ENCODE measurements at places on chromosomes 16 and 17.
A peak's percentile ranks its signal among the peaks of the same experiment; 100 is the strongest.

GRCh38 chr17:82107341-82107860 is 9.4 kb upstream of the FASN start:
- DNase-seq: peak; percentile 29

DNA sequence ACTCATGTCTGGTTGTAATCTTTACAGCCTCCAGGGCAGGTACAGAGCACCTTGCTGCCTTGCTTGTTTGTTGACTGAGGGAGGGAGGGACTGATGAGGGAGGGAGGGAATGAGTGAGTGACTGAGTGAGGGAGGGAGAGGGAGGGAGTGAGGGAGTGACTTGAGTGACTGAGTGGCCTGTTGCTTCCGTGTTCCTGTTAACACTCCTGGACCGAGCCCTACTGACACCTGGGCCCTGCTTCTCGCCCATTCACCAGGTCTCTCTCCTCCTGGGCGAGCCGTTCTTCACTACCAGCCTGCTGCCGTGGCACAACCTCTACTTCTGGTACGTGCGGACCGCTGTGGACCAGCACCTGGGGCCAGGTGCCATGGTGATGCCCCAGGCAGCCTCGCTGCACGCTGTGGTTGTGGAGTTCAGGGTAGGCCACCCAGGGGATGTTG is 41.2 kb downstream of the PRMT7 start:
- DNase-seq: no peak

DNA sequence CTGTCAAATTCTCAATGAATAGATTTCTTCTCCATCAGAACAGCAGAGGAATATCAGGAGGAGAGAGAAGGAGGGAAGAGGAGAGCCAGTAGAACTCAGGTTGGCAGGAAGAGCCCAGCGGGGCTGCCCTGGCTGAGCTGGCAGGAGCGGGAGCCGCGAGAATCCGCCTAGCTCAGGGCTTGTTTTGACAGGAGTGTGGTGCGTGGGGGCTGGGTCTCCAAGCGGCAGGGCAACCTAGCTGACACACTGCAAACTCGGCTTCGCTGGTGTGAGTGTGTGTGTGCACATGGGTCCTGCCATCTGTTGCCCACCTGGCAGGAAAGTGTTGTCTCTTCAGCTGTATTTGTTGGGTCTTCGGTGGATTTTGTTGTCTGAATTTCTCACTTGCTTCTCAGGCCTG is 27.9 kb upstream of the BCAR1 start:
- DNase-seq: no peak

DNA sequence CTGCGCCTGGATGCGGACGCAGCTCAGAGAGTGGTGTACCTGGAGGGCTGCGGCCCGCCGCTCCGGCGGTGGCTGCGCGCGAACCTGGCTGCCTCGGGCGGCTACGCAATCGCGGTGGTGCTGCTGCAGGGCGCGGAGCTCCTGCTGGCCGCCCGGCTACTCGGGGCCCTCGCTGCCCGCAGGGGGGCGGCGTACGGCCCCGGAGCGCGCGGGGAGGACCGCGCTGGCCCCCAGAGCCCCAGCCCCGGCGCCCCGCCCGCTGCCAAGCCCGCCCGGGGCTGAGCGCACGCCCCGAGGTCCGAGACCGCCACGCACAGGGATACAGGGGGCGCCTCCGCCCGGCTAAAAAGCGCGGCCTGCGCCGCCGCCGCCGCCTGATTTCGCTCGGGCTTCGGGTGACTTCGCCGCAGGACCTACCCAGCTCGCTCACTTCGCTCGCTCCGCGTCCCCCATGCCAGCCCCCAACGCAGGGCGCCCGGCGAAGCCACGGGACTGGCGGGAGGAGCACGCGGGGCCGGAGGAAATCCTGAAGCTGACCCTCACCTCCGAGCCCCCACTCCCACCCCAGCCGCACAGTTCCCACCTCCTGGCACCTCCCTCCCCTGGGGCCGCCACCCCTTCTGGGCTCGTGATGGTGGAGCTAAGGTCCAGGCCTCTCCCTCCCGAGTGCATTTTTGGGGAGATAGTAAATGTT is 8.2 kb downstream of the PDE6G start:
- DNase-seq: no peak

- no peak for DNase-seq
These were observed 83.0 kb downstream of the ANKRD11 start for GRCh38 chr16:89407282-89407924.

- DNase-seq: no peak
These were observed 48.3 kb downstream of the RNF213 start for GRCh38 chr17:80308692-80309517.

- no peak for DNase-seq
These were observed 50.9 kb upstream of the MTSS2 start for GRCh38 chr16:70736465-70737376.

DNA sequence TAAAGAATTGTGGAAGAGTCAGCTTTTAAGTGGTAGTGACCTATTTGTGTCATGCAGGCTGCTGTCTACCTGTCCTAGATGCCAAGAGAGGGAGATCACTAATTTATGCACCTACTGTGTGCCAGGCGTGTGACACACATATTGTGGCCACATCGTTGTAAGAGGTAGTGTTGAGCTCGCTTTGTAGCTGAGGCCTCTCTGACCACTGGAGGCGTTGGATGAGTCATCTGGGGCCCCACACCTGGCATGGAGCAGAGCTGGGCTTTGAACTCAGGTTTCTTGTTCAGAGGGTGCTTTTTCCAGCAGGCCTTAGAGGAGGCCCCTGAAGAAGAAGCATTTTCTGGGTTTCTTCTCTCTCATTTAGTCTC is 52.3 kb upstream of the LGALS9 start:
- DNase-seq: no peak

GRCh38 chr16:58009856-58010416 is 8.7 kb downstream of the USB1 start:
- DNase-seq: no peak

DNA sequence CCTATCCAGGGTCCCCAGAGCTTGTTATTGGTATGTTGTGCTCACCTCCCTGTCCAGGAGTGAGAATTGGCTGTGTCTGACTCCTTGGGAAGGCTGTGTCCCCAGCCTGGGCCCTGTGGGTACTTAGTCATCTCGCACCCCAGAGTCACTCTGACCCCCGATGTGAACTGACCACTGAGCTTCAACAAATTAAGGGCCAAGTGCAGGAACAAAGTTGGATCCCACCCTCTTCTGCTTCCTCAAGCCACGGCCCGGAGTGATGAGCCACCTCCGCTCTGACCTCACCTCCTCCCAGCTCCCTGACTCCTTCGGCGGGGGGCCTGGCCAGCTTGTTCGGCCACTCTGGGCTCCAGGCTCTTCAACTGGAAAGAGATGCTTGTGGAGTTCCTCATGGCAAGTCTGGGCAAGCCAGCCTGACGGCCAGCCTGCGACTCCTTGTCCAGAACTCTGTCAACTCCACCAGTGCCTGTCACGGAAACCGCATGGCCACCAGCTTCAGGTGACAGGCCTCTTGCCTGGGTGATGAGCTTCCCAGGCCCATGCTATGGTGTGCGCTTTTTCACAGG is 22.3 kb upstream of the MPRIP start:
- DNase-seq: no peak

DNA sequence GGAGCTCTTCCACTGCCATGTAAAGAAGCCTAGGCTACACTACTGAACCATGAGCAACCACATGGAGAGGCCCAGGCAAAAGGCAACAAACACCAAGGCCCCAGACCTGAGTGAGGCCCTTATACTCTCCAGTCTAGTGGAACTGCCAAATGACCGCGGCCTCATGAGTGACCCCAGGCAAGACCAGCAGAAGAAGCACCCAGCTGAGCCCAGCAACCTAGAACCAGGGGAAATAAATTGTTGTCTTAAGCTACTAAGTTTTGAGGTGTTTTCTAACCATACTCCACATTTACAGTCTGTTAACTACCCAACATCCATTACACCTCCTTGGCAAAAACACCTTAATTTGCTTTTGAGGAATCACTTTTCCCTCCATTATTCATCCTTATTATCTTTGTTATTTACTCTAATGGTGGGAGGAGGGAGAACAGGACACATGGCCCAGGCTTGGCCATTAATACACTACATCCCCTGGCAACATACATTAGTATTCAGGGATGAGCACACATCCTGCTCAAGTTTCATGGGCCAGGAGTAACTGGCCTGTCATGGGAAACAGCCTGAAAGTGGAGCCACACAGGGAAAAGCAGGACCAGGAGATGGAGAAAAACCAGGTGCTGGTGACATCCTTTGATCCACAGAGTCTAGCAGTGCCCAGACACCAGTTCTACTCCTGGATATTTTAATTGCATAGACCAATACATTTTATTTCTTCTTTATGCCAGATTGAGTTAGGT is 26.2 kb downstream of the SLC39A11 start:
- DNase-seq: no peak

- no peak for DNase-seq
These were observed 9.6 kb downstream of the FAM20A start for GRCh38 chr17:68591583-68591982.

DNA sequence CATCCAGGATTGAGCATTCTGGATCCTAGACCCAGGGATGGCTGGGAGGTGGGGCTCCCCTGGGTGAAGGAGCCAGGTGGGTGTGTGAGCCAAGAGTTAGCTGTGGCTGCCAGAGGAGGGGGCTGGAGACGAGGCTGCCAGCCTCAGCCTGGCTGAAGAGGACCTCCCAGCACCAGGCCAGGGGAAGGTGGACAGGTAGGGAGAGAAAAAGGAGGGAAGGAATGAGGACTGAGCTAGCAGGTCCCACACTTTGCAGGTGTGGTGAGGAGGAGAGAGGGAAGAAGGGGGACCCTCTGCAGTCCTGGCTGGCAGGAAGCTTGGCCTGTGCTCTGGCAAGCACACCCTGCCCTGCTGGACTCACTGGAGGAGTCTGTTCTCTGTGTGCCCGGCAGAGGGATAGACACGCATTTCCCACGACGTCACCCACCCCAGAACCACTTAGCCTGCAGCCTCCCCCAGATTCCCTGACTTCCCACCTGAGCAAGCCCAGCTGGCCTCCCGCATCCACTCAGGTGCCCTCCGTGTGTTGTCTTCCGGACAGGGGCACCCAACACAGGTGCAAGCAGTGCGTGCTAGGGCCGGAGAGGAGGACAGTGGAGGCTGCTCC is 42.0 kb downstream of the SOCS3 start:
- no peak for DNase-seq

- DNase-seq: no peak
These were observed 7.4 kb upstream of the B9D1 start for GRCh38 chr17:19369846-19370492.

DNA sequence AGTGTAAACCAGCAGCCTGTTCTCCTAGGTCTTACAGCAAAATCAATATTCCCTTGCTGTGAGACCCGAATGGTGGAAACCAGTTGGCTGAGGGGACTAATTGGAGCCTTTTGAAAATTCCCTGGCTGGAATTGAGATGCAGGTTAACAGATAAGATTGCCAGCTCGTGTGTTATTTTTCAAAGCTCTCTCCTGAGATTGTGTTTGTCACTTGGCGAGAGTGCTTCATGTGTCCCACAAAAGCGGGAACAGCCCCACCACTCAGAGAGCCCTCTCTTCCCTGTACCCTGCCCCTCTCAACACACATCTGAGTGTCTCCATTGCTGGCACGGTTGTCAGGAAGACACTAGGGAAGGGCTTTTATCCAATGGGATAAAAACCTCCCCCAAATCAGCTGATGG is 356.1 kb downstream of the CPPED1 start:
- no peak for DNase-seq

GRCh38 chr17:79581324-79581932 is 29.4 kb downstream of the RBFOX3 start:
- DNase-seq: no peak

DNA sequence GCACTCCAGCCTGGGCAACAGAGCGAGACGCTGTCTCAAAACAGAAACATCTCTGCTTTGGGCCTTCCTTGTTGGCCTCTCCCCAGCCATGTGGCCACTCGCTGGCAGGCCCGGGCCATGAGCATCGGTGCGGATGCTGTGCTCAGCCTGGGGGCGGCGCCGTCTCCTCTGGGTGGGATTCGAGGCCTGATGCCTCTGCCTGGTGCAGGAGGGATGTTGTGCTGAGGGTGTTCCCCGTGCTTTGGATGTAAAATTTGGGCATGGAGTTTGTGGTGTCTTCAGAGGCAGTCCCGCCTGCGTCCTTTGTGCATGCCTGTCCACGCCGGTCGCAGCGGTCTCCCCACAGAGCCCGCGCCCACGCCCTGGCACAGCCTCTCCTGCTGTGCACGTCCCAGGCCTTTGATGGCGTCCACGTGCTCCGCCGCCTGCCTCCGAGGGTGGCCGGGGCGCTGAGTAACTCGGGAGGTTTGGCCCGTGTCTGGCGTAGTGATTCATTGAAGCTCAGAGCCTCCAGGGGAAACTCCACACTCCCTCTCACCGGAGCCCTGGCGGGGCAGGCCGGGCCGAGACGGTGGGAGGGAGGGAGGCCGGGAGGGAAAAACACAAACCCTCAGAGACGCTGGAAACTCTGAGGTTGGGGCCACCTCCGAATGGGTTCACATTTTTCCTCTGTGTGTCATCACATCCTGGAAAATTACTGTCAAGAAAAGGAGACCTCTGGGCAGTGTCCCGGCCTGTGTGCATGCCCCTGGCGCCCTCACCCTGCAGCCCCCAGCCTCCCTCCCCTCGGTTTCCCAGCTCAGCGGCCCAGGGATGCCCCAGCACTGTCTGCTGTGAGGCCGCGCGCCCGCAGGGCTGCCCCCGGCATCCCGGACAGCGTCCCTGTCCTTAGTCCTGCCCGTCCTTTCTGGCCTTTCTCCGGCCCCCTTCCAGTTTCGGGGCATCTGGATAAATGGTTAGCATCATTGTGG is 19.0 kb downstream of the CENPX start:
- no peak for DNase-seq

DNA sequence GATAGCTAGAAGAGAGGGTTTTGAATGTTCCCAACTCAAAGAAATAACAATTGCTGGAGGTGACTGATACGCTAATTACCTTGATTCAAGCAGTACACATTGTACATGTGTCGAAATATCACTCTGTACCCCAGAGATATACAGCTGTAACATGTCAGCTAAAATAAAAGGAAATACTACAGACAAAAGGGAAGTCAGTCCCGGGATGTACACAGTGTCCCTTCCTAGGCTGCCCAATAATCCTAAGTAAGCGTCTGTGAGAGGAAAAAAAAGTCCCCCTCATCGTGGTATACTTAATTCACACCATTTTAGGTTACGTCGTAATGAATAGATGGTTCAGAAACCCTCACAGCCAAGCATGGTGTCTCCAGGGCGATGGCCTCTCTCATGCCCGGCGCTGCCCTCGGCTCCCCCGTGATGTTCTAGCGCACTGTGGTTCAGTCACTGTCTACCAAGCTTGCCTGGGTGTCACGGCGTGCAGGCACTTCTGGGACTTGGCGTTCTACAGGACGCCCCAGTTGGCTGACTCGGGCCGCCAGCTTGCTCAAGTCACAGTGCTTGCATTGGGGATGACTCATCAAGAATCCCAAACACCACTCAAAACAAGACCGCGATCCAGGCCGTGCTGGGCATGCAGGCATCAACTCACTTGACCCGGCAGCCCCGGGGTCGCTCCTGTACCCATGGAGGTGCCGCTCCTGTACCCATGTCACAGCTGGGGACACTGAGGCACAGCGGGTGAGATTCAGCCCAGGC is 27.6 kb downstream of the CCDC40 start:
- no peak for DNase-seq
